ENCODE measurements at places on chromosomes 2 and 18.

GRCh38 chr18:61148322-61148721 lies 184.9 kb upstream of the CDH20 start:
- DNase-seq: no peak

DNA sequence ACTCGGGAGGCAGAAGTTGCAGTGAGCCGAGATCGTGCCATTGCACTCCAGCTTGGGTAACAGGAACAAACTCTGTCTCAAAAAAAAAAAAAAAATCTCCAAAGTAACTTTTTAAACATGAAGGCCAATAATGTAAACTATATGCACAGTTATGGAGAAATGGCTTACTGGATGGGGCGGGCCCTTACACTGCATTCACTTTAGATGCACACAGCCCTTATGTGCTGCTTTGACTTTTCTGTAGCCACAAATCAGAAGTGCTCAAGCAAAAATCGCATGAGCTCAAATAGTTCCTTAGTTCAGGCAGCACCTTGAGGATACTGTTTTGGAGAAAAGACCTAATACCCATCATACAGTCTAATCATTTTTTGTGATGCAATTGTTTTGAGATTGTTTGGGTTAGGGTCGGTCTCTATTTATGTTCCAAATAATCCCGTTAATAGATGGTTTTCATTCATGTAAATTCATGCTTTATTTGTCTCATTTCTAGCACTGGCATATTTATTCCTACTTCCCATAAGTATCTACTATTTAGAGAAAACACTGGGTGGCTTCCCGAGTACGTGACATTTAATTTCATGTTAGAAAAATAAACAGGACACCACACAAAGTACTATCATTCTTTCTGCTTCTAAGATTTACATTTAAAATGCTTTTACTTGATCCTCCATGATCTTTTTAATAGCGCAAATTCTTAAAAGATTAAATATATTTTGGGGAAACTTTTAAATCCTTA lies 34.7 kb downstream of the RBMS1 start:
- DNase-seq: no peak

- DNase-seq: no peak
These were observed 10.9 kb downstream of the TMEM200C start for GRCh38 chr18:5884375-5884774.

GRCh38 chr18:5508821-5509220 lies 35.0 kb downstream of the EPB41L3 start:
- DNase-seq: no peak

GRCh38 chr2:118124288-118124891 lies 36.1 kb downstream of the INSIG2 start:
- no peak for DNase-seq

- DNase-seq: no peak
These were observed 71.4 kb downstream of the METTL8 start for GRCh38 chr2:171362396-171362795.

DNA sequence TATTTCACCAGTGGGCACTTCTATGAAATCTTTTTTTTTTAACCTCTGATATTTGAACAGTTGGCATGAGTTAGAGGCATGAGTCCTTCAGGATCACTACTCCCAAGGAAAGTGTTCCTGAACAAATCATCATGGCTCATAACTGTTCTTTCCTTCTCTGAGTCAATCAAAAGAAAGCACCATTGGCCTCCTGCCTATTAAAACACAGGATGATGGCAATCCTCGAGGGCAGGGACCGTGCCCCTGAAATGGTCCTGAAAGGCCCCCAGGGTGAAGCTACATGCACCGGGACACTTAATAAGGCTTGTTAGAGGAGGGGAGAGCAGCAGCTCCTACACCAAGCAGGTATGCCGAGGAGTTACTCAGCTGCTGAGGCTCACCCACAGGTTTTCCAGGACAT lies 43.5 kb downstream of the SLC14A2 start:
- DNase-seq: no peak

GRCh38 chr2:73266061-73266901 lies 18.0 kb downstream of the FBXO41 start:
- no peak for DNase-seq

DNA sequence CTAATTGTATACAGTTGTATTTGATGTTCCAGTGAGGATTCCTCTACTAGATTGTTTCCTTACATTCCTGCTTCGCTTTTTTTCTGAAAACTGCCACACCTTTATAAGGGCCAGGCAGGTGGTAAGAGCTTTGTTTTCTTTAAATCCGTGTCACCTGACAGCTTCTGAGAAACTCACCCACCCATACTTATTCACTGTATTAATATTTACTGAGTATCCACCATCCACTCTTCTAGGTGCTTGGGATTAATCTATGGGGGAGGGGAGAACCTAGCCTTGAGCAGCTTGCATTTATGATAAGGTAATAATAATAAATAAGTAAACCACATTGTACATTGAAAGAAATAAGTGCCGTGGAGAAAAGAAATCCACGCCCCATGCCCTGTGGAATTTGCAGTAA lies 174.7 kb upstream of the AGAP1 start:
- DNase-seq: no peak

DNA sequence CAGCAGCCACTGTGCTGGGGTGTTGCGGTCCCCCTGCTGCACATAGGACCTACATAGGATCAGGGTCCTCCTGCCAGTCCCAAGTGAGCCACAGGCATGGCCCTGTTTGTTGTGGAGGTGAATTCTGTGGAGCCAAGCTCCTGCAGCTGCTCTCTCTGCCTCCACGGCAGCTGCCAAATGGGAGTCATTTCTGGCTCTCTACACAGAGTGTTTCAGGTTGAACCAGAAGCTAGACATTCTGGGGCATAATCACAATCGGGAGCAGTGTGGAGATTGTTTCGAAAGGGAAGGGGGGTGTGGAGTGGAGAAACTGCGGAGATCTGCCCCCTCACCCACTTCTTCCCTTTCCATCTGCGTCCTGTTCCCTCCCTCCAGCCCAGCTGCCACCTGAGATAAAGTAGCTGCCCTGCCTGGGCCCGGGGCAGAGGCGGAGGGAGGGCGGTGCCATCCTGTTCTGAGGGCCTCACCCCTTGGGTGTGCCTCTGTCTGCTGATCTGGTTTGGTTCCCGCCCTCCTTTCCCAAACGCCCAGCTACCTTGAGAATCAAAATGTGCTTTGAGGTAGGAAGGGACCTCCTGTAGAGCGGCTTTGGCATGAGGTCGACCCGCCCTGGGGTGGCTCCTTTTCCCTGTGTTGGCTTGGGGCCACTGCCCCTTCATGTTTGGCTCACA lies 139.4 kb downstream of the WDSUB1 start:
- DNase-seq: no peak

GRCh38 chr2:59066787-59067399 lies 825.8 kb upstream of the FANCL start:
- DNase-seq: no peak

GRCh38 chr18:13703899-13704298 lies 22.5 kb downstream of the FAM210A start:
- no peak for DNase-seq

GRCh38 chr2:150431561-150432311 lies 55.7 kb downstream of the RND3 start:
- DNase-seq: no peak

GRCh38 chr2:85168942-85169341 lies 35.8 kb downstream of the TCF7L1 start:
- DNase-seq: no peak

DNA sequence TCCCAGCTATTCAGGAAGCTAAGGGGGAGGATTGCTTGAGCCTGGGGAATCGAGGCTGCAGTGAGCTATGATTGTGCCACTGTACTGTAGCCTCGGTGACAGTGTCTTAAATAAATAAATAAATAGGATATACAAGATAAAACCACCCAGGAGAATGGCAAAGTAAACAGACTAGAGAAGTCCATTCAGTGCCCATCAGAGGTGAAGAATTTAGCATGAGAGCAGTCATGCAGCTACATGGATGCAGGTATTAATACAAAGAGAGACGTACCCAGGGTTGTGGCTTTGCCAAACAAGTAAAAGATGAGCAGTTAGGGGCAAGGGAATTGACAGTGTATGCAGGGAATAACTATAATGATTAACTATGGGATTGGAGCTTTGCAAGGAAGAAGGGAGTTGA lies 8.1 kb downstream of the STPG4 start:
- no peak for DNase-seq

- no peak for DNase-seq
These were observed 5.8 kb upstream of the DTYMK start for GRCh38 chr2:241692448-241692847.

DNA sequence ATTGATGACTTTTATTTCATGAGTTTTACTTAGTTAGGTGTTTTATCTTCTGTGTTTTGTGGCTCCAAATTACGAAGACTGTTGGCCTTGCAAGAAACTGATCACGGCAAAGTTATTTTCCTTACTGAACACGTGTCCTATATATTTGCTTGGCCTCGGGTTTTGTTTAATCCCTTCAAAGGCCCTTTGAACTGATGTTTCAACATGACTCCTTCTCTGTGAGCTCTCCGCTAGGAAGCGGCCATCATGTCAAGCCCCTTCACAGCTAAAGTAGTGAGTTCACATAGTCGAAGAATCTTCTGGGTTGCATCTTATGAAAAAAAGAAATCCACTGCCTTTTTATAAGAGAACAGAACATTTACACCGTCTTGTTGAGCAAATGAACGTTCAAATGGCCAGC lies 159.3 kb downstream of the GBX2 start:
- DNase-seq: no peak

- DNase-seq: no peak
These were observed 27.1 kb downstream of the ZNF519 start for GRCh38 chr18:14104906-14105748.

- no peak for DNase-seq
These were observed 214.4 kb upstream of the LRATD1 start for GRCh38 chr2:14418115-14418514.

DNA sequence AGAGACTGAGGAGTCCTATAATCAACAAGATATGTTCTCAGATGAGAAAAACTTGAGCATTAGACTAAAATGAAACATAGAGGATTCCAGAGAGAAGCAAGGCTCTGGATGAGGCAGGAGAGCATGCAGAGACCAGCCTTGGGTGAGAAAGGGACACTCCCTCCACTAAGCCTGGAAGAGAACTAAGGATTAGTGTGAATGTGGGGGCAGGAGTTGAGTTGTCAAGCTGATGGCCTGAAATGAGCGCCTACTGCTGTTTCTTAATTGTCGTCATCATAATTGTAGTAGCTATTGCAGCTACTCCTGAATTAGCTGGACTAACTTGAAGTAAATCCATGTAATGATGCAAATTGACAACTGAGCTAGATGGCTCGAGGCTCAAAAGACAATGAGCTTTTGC lies 114.1 kb downstream of the PKP4 start:
- no peak for DNase-seq

- no peak for DNase-seq
These were observed 77.3 kb downstream of the TCF7L1 start for GRCh38 chr2:85210511-85210910.

DNA sequence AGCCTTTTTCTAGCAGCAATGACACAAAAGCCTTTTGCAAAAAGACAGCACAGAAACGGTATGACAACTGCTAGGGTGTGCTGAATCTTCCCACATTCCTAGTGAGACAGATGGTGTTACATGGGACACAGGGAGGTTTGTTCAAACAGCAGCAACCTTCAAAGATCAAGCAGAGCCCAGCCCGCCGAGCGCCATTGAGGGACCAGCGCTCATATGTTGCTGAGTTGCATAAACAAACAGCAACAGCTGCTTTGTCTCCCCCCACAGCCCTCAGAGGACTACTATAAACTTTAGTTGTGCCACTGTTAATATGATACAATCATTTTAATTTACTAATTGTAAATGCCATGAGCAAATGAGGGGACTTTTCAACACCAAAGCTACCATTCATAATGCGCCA lies 117.7 kb downstream of the ZEB2 start:
- DNase-seq: no peak

DNA sequence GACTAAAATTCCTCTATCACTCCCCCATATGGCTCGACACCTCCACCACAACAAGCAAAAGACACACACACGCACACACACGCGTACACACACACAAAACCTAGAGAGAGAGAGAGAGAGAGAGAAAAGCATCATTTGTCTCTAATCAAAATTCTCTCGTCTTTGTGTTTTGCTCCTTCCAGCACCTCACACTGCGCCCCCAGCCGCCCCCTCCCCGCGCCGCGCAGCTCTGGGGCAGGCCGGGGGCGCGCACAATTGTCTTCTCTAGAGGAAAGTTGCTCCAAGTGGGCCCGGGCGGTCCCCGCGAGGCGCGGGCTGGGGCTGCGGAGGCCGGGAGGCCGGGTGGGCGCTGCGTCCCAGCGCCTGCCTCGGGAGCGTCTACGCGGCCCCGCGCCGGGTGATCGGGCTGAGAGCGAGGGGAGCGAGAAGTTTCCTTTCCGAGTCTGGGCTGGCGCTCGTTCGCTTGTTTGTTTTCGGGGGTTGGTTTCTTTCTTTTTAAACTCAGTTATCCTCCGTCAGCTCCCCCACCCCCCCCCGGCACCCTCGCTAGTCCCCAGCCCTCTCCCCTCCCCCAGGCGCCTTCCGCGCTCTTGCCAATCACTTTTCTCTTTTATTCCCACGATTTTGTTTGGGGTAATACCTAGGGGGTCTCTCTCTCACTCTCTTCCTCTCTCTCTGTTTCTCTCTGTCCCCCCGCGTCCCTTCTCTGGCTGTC lies 4.1 kb downstream of the ZEB2 start:
- DNase-seq: no peak

- DNase-seq: no peak
These were observed 153.2 kb upstream of the MSH6 start for GRCh38 chr2:47629501-47630460.

DNA sequence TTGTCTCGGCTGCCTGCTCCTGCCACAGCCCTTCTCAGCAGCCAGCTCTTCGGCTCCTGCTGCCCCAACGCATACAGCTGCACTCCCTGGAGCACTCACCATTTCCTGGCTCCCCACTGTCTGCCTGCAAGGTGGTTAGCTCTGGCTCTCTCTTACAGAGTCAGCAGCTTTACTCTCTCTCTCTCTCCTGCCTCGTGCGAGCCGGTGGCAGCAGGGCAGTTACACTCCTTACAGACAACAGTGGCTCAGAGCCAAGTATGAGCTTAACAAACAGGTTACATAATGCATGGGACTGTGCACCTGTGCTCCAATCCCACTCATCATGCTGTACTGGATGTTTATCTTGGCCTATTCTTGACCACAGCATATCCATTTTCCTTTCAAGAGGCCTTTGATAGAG lies 47.4 kb upstream of the DNAJC10 start:
- DNase-seq: no peak

GRCh38 chr2:178978667-178979066 lies 71.3 kb downstream of the CCDC141 start:
- DNase-seq: no peak

GRCh38 chr2:146270618-146271017 lies 1574.2 kb upstream of the ACVR2A start:
- DNase-seq: no peak

DNA sequence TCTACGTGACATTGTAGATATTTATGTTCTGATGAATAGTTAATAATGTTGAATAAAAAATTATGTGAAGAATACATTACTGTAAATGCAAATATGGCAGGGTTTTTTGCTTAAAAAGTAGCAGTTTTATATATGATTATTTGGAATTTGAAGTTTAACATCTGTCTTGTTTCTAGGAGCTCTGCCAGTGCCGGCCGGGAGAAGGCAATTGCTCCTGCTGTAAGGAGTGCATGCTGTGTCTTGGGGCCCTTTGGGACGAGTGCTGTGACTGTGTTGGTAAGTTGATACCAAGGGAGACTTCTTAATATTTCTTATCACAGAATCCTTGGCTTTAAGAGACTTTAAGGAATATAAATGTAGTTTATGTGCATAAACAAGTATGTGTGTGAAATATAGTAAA lies 25.2 kb downstream of the TWSG1 start:
- DNase-seq: no peak

GRCh38 chr18:45642238-45642637 lies 27.0 kb downstream of the SLC14A2 start:
- no peak for DNase-seq

GRCh38 chr2:205170399-205170798 lies 511.9 kb upstream of the NRP2 start:
- DNase-seq: no peak
